ENCODE measurements at places on chromosomes 1 and 21.

- DNase-seq = no peak
Observed at GRCh38 chr1:193827516-193827915, 641.1 kb upstream of the B3GALT2 start.

- no peak for DNase-seq
Observed at GRCh38 chr21:35373998-35374397, 324.9 kb upstream of the RUNX1 start.

- DNase-seq = peak; percentile 50
Observed at GRCh38 chr1:164748253-164748899, 189.4 kb downstream of the PBX1 start.

GRCh38 chr1:183477986-183478781, 5.9 kb downstream of the SMG7 start:
- DNase-seq = no peak

GRCh38 chr1:29254346-29254745, 18.0 kb downstream of the PTPRU start:
- no peak for DNase-seq

DNA sequence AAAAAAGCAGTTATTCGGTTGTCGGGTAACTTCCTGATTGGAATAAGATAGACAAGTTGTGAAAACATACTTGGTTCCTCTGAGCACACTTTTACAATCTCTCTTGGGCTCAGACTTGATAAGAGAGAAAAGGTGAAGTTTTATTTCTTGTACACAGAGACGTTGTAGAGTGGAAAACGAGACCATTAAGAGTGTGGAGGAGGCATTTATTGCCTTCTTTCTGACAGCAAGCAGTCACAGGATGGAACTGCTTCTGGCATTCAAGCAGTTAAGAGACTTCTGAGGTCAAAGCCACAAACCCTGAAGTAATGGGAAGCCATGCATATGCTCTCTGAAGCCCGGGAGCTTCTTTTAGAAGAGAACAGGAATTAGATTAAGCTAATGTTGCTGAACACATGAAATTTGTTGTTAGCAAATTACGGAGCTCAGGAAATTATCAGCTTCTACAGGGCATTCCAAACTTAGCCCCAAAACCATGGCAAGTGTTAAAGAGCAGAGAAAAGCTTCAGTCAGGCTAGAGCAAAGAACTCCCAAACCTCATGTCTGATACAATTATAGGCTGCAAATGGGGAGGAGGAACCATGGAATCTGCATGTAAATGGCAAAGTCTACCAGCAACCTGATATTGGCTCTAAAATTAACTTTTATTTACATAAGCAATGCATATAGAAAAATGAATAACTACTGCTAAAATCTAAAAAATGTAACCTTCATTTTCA, 26.0 kb downstream of the S1PR1 start:
- DNase-seq = no peak

- no peak for DNase-seq
Observed at GRCh38 chr1:153563991-153564390, 1.7 kb downstream of the S100A2 start.

GRCh38 chr1:6625584-6626149, 999 bp downstream of the THAP3 start:
- no peak for DNase-seq

DNA sequence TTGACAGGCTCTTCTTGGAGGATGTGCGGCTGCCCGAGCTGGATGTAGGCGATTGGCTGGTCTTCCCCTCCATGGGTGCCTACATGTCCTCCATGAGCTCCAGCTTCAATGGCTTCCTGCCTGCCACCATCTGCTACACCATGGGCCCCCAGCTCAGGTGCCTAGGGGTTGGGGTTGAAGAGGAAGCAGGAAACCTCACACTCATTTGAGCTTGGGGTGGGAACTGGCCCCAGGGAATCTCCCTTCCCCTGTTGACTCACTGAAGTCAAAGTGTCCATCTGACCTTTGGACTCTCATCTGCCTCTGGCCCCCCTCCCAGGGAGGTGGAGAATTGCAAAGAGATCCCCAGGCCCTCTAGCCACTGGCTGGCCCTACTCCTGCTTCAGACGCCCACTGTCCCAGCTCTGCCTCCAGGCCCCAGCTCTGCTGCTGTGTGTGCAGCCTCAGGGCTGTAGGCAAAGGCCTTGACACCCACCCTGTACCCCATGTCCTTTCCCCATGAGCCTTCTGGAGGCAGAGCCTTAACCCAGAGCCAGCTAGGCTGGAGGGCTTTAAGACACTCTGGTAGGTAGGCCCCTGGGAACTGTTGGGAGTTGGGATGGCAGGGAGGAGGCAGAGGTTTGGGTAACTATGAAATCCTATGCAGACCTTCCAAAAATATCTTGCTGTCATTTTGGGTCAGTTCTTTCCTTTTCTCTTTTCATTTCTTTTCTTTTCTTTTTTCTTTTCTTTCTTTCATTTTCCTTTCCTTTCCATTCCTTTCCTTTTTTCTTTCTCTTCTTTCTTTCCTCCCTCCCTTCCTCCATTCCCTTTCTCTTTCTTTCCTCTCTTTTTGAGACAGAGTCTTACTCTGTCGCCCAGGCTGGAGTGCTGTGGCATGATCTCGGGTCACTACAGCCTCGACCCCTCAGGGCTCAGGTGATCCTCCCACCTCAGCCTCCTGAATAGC, 66.9 kb upstream of the TINAGL1 start:
- DNase-seq = no peak

DNA sequence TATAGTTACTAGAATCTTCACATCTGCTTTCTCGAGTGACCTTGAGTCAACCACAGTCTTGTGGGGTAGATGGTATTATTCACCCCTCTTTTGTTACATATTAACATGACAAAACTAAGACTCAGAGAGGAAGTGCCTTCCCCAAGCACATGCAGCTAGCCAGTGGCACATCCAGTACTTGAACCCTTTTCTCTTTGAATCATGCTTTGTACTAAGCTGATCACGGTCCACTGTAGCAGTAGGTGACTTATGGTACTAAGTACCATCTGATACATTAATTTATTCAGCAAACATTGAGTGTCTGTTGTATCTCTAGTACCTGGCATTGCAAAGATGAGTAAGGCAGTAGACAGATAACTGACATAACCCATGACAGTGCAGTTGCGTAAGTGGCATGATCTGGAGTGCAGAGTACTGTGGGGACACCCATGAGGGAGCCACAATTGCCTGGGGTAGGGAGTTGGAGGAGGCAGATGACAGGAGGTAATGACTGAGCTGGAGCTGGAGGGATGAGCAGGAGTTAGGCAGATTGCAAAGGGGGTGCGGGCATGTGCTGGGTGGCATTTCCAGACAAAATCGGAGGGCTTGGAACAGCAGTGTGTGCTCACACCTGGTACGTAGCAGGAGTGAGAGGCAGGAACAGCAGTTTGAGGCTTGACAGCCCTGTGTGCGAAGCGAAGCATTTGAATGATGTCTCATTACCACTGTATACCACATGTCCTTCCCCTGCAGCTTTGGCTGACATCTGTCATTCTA, 29.8 kb downstream of the UCK2 start:
- DNase-seq = no peak

DNA sequence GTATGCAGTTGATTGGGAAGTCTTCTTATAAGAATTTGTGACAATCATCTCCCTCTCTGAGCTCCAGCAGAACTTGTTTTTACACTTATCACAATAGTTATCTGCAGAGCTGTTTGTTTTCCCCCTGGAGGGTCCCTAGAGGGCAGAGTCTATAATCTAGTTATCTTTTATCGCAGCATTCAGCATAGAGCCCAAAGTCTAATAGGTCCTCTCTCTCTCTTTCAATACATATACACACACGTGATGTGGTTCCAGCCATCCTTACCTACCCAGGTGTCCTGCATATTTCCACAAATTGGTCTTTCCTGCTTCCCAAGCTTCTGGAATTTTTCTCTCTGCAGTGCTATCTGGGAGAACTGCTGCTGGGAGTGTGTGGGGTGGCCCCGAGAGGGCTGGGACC, 229.6 kb upstream of the KIAA0040 start:
- DNase-seq = no peak

DNA sequence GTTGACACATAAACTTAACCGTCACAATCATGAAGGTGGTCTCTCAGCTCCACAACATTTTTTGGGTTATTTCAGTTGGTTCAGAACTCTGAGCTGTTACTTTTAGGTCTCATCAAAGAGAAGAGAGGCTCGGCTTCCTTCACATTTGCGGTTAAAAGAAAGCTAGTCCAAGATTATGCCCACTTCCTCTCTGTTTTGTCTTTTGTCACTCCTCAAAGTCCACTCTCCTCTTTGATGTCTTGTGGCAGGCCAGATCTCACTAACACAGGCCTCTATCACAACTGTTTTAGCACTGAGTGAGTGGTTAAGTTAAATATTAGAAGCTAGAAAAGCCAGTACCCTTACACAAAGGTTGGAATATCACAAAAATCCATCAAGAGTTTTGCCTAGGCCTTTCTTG, 195.7 kb downstream of the FCRL5 start:
- DNase-seq = no peak

- DNase-seq = no peak
Observed at GRCh38 chr21:22758478-22758877, 1760.3 kb downstream of the NCAM2 start.

- DNase-seq = no peak
Observed at GRCh38 chr21:35850542-35851103, 209.7 kb downstream of the SETD4 start.

GRCh38 chr21:18608226-18608625, 204.6 kb upstream of the TMPRSS15 start:
- no peak for DNase-seq

GRCh38 chr1:240824238-240824637, 212.3 kb upstream of the GREM2 start:
- DNase-seq = no peak

- DNase-seq = no peak
Observed at GRCh38 chr1:160018900-160019299, 12.9 kb downstream of the PIGM start.

DNA sequence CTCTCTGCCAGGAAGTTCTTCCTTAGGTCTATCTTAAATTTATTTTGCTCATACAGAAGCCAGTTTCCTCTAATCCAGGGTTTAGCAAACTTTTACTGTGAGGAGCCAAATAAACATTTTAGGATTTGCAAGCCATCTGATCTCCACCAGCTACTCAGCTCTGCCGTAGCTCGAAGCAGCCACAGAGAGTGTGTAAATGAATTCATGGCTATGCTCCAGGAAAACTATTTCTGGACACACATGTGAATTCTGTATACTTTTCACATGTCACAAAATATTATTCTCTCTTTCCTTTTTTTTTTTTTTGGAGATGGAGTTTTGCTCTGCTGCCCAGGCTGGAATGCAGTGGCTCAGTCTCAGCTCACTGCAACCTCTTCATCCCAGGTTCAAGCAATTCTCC, 13.4 kb upstream of the AGTRAP start:
- DNase-seq = no peak

- DNase-seq = no peak
Observed at GRCh38 chr1:178868706-178869105, 2.2 kb downstream of the ANGPTL1 start.

- no peak for DNase-seq
Observed at GRCh38 chr1:219909476-219909875, 18.9 kb downstream of the SLC30A10 start.

All from pancreas (tissue), 10 donors.